ENCODE measurements at places on chromosomes 3 and 15.

DNA sequence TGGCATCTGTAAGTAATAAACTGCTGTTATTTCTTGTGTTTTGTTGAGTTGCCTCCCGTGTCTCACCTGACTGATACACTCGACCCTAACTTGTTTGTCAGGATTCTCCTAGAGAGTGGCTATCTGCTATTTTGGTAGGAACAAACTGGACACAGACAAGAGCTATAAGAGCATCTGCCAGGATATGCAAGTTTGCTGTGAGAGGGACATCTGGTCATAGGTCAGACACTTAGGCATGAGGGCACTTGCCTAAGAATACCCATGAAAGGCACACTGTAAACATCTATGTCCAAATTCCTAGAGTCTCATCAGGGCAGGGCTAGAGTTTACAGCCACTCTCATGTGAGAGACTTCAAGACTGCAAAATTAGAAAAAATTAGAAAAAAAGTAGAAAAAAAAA, 32.5 kb downstream of the NEDD4 start:
- no peak for DNase-seq

GRCh38 chr3:188680189-188680588, 491.6 kb upstream of the TPRG1 start:
- DNase-seq = no peak

DNA sequence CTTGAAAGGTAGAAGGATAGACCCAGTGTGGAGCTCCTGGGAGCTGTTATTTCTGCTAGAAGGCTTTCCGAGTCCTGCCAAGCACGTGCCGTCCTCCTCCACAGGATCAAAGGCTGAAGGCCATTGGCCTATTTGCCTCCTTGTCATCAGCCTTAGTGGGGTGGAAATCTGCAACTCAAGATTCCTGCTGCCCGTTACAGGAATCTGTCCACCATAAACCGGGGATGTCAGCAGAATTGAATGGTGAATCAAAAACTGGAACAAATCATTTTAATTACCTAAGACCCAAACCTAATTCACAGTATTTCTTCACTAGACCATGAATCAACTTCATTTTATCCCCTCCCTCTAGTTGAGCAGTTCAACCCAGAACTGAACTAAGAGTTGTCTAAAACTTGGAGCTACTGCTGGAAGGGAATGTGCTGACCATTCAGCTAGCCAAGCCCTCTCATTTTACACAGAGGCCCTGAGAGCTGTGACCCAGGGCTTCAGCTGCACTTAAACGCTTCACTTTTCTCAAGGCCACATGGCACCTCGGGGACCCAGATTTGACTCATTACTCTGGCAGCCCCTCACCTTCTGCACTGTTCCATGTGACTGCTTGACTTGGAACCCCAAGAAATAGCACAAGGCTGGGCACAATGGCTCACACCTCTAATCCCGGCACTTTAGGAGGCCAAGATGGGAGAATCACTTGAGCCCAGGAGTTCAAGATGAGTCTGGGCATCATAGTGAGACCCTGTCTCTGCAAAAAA, 36.8 kb upstream of the KIF23 start:
- no peak for DNase-seq

DNA sequence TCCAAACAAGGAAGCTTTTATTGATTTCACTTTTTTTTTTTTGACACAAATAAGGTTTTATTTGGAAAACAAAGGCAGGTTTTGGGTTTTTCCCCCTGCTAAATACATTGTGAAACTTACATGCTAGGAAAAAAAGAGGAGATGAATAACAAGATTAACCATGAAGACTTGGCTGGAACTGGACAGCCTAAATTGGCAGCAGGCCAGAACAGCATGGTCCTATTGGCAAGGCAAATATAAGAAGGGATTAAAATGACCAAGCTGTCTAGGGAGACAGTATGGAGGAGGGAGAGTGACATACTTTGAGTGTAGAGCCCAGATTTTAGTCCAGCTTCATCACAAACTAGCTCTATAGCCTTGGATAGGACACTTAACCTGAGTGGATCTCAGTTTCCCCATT, 63.9 kb upstream of the BBX start:
- DNase-seq = no peak

- no peak for DNase-seq
These were observed 858 bp upstream of the SACM1L start for GRCh38 chr3:45688194-45688881.

DNA sequence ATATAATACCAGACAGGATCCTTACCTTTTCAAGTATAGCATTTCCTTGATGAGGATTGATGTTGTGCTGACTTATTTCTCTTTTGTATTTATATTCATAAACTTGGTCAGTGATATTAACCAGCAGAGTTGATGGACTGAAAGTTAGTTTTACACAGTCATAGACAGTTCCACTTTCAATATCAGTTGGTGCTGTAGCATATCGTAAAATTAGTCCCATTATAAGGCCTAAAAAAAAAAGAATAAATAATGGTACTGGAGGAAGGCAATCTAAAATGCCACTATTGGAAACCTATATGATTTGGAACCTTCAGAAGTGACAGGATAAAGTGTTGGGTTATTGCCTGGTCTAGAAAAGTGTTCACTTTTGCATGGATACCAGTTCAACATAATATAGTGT, 16.3 kb downstream of the SLC9A9 start:
- no peak for DNase-seq

DNA sequence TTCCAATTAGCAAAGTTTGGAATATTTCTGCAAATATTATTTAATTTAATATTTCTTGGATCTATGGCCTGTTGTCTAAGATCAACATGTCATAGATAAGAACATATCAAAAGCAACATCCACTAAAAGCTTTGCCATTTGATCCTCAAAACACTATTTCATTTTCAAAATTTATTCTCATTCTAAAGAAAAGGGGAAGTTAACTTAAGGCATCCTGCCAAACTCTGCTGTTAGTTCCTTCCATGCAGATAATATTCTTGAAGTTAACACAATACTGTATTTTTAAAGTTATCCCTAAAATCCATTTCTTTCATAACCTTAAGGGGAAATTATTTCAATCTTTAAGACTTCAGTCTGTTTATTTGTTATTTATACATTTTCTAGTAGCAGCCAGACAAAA, 28.2 kb upstream of the GBE1 start:
- DNase-seq = no peak

DNA sequence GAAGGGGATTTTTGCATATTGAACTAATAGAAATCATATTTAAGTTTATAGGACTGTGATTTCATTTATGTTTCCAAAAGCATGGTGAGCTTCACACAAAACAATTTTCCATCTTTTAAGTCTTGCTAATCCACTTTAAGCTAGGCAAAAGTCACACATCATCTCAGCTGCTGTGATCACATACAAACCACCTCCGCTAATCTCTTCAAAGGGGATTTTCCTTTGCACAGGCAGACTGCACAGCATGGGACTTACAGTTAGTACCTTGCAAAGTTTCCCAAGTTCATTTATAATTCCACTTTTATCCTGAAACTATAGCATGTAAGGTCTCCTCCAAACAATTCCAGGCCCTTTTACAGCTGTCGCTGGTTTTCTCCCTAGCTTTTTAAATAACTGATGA, 225.1 kb upstream of the CNTN3 start:
- DNase-seq = no peak

DNA sequence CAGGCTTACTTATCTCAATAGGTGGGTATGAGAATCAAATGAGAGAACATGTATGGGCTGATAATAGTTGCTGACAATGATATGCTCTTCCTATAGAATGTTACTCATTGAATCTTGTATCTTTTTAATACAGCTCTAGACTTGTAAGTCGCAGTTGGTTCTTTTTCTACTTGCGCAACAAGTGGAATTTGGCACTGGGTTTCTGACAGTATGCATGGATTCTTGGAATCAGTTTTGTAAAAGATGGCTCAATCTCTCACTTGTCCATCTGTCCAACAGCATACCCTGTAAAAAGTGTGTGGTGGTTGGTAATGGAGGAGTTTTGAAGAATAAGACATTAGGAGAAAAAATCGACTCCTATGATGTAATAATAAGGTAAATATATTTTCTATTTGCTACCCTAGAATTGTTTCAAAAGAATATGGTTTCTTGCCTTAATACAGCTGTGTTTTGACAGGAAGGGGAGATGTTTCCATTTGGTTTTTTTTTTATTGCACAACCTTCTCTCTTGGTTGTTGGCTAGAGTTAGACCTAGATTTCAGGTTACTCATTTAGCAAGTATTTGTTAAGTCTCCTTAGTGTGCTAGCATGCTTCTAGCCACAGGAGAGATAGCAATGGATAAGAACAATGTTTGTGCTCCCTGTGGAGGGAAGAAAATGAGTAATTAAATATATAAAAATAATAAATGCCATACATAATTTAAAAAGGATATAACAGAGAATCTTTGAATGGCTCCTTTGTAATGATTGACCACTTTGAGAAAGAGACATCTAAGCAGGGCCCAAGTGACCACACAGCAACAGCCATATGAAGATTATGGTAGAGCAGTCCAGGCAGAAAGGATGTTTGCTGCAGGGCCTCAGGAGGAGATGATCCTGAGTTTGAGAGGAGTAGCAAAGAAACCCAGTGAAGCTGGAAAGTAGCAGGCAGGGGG, 21.8 kb downstream of the ST3GAL6 start:
- DNase-seq = no peak

- no peak for DNase-seq
These were observed 76.8 kb downstream of the CPNE4 start for GRCh38 chr3:131957980-131958379.

GRCh38 chr15:95326431-95327182, 1003.9 kb upstream of the NR2F2 start:
- DNase-seq = no peak

DNA sequence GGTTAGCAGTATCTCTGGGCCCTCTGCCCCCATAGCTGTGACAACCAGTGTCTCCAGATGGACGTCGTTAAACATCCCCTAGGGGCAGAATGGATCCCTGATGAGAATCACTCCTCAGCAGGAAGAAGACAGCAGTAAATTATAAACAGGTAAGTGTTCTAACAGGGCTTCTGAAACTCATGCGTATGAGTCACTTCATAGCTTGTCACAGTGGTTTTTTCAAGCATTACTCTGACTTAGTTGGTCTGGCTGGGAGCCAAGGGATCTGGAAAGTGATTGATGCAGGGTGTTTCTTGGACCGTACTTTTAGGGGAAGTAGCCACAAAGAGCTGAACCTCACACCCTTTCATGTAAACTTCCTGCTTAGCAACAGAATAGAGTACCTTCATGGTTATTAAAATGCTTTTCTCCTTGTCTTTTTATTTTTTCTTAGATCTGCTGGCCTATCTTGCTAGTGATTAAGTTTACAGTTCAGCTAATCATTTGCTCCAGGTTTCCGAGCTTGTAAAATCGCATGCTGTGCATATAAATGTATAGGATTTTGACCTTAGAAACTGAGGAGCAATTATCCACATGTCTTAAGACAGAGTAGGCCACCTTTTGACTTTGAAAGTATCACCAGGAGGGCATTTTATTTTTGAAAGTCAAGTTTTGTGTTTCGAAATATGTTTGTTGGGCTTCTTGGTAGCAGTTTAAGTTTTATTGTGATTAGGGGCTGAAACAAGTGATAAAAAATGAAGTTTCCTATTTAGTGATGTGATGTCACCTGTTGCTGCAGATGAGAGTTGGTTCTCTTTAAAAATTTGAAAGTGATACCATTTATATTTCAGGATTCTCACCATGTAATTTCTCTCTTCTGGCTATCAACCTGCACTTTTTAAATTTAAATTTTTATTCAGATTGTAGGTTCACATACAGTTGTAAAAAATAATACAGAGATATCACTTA, 333.9 kb downstream of the PTPRG start:
- no peak for DNase-seq

DNA sequence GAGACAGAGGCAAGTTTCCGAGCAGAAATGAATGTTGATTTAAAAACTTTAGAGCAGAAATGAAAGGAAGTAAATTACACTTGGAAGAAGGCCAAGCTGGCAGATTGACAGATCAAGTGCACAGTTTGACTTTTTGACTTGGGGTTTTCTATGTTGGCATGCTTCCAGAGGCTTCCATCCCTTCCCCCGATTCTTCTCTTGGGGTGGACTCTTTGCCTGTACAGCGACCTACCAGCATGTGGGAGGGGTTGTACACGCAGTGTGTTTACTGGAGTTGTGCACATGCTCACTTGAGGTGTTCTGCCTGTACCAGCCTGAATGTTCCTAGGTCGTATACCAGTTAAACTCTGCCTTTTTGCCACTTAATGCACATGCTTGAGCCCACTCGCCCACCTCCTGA, 701.5 kb upstream of the GBE1 start:
- no peak for DNase-seq

GRCh38 chr3:94709249-94709902, 646.5 kb downstream of the NSUN3 start:
- DNase-seq = no peak

DNA sequence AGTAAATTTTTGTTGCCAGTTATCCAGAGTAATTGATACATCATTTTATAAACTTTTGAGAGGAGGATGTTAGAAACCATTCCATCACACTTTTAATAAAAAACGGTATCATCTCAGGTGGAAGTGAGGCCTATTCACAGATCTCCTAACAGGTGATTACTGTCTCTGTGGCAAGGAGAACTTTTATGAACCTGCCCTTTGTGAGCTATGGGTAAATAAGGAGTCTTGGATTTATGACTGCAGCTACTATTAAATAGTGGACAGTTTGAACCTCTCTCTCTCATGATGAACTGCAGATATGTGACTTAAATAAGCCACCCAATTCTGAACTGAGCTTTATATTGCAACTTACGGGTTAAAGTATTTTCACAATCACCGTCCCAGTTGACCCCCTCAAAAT, 45.7 kb downstream of the ZFAND6 start:
- no peak for DNase-seq

DNA sequence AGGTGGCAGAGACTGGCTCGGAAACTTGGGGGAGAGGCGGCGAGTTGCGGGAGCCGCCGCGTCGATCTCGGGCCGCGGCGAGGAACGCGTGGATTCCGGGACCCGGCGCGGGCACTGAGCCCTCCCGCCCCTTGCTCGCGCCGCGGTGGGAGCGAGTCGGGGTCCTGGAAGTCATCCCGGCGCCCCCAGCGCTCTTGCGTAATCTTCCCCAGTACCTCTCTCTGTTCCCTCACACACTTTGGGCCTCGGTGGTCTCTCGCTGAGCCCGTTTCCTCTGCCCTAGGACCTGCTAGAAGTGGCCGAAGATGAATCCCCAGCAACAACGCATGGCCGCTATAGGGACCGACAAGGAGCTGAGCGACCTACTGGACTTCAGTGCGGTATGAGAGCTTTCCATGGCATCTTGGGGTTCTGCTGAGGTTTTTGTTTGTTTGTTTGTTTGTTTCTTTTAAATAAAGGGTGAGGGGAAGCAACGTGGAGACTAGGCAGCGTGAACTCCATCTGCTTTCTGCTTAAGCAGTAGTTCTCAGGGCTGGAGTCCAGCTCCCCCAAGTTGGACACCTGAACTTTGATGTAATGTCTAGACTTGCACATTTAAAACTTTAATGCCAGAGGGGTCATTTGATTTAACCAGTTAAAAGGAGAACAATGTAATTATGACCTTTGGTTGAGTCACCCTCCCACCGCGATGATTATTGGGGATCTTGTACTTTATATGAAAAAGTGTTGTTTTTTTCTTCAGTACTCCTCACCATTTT, 1.3 kb downstream of the TCF12 start:
- DNase-seq = no peak

DNA sequence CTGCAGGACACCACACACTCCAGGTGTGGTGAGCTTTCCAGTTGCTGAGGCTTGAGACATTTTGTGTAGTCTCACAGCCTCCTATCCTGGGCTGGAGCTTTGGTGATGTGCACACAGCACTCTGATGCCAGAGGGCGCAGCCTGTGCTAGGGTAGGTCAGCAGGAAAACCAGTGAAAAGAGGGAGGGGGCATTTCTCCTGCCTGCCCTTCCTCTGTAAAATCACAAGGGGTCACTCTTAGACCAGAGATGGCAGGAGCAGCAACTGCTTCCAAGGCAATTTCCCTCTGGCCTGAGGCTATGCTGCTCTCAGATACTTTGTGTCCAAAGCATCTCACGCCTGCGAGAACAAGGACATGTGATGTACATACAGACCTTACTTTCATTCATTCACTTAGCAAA, 16.5 kb upstream of the MUSTN1 start:
- DNase-seq = no peak
